Activated effector memory CD4-positive, alpha-beta T cell treated with Interleukin-2 at 50 U/mL for 16 hours (primary cell): ENCODE measurements at places on chromosomes 12 and 14.

DNA sequence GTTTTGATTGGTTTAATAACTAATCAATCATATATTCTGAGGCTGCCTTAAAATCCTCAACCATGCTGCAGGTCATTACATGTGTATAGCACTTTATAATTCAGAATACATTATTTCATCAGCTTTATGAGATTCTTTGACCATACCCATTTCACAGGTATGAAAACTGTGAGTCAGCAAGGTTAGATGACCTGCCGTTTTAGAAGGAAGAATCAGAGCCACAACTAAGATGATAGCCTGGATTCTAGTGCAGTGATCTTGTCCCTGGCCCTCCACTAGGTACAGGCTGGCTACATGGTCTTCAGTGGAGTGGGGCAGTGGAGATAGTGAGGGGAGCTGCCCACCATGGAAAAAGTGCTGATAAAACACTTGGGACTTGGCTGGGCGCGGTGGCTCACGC is 154.4 kb upstream of the MAX start:
- DNase-seq = no peak

GRCh38 chr14:74495356-74495755 is 1.8 kb downstream of the ISCA2 start:
- DNase-seq = no peak

DNA sequence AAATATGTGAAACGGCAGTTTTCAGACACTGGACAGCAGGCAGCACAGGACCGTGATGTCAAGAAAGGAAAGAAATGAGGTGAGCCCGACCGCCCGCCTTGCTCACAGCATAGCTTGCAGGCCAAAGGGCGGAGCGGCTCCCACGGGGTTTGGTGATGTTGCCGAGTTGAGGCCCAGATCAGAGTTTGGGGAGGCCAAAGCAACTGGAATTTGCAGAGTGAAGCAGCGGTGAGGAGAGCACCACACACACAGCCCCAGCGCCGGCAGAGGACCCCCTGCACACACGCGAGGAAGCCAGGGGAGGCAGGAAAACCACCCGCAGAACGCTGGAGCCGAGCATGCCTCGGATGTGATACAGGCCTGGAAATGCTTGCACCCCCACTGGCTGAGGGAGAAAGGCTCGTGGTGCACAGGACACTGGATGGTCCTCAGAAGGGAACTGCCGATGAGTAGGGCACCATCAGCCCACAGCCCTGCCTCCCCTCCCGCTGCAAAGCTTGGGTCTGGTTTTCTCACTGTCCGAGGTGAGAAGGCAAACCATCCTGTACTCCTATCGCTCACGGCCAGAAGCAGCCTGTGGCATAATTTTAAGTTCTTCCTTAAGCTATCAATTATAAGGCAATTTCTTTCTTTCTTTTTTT is 25.7 kb upstream of the PLD4 start:
- no peak for DNase-seq

DNA sequence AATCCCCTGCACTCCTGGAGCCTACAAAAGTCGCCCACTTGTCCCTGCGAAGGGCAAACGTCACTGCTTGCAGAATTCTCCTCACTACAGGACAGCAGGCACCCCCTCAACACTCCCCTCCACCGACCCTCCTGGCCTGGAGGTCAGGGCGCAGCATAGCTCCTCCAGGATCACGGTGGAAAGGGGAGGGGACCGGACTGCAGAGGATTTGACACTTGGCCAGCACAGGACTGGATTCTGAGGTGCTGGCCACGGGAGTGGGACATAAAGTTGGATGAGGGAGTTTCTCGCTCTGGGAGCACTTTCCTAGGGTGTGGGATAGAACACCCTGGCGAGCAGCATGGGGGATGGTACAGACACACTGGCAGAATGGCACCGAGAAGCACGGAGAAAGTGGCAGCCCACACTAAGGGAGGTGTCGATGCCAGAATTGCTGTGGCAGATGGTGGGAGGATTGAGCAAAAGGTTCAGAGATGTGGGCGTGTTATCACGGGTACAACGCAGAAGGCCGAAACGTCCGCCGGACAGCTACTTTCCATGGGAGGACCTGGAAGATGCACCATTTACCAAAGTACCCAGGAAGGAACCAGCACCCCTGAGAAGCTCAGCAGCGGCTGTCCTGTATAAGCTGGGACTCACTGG is 51.4 kb upstream of the DIO3 start:
- DNase-seq = no peak

DNA sequence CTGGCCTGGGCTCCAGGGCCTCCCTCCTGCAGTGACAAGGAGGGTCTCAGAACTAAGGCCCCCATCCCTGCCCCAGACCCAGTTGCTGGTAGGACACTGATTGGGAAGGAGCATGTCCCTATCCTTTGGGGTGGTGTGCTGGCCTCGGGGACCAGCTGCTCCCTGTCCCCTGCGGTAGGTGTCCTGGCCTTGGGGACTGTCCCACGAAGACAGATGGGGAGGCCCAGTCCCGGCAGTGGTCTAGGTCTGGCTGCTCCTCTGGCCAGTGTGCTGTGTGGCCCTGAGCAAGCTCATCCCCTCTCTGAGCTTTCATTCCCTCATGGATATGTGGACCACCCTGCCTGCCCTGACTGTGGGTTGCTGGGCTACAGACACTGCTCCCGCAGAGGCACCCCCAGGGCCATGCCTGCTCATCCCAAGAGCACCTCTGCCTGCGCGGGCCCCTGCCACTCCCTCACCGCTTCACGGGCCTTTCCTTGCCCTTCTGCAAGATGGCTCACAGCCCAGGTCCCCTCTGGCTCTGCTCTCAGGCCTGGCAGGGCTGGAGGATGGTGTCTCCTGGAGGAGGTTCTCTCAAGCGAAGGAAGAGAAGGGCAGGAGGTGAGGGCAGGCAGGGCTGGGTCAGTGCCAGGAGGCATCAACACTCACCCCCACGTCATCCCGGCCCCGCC is 12.5 kb downstream of the AHNAK2 start:
- DNase-seq = no peak

DNA sequence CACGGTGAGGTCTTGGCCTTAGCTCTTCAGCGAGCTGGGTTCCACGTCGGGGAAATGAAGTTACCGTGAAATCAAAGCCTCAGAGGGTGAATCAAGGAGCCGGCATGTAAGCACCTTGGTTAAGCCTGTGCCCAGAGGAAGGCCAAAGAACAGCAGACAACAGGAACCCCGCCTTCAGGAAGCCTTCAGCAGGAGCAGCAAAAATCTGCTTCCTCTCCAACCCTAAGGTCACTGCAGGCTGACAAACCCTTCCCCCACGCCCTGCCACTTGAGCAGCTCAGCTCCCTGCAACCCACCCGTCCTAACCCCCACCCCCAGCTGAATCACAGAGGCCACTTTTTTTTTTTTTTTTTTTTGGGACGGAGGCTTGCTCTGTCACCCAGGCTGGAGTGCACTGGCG is 72.9 kb upstream of the LTA4H start:
- peak; percentile 17 for DNase-seq

DNA sequence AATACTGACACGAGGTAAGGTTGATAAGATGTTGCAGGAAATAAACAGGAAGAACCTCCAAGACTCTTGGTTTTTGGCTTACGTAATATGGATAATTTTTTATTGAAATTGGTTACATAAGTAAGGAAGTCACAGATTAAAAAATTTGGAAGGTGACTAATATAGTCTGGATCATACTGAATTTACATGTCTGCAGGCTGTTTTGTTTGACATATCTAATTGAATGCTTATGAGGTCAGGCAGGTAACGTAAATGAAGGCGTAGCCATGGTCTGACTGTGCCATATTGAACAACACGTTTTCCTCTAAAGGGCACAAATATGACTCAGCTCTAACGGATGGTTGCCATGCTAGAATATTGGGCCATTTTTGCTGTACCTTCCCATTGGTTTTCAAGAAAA is 648.1 kb upstream of the NOVA1 start:
- DNase-seq = no peak

DNA sequence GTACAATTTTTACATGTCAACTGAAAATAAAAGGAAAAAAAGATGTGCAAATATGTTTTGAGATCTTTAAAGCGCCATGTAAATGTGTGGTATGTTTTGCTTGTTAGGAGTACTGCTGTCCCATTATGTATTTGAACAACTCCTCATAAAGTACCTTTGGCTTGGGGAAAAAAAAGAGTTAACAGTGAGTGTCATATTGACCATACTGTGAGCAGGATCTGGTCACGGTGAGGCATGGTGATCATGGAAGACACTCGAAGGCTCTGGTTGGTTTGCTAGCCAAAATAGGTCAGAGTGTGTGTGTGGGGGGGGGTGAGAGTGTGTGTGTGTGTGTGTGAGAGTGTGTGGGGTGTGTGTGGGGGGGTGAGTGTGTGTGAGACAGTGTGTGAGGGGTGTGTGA is 10.1 kb upstream of the FBXL14 start:
- no peak for DNase-seq

- DNase-seq = no peak
Measured at GRCh38 chr12:51018956-51019355, 7.2 kb downstream of the SLC11A2 start.

DNA sequence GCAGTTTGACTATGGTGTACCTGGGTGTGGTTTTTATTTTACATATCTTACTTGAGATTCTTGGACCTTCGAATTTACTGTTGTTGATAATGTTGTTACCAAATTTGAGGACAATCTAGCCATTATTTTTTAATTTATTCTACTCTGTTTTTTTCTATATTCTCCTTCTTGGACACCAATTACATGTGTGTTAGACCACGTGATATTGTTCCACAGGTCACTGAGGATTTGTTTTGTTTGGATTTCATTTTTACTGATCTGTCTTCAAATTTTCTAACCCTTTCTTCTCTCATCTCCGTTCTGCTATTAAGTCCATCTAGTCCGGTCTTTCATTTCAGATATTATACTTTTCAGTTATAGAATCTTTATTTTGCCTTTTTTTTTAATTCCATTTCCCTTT is 204.9 kb upstream of the BCL2L14 start:
- no peak for DNase-seq

DNA sequence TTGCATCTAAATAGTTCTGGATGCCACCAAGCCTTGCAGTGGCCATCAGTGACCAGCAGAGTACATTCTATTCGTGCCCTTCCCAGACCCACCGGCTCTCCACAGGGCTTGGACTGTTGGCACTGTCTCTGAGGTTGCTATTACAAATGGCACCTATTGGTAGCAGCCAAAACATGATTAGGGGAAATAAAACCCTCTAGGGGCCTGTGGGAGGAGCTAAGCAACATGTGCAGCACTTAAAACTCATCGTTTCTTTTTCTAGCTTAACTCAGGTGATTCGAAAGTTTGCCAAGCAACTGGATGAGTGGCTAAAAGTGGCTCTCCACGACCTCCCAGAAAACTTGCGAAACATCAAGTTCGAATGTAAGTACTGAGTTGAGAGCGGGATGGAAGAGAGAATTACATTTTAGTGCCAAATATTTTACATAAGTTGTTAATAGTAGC is 65.4 kb upstream of the RIC8B start:
- no peak for DNase-seq
